ENCODE measurements at places on chromosomes 3 and 15.

DNA sequence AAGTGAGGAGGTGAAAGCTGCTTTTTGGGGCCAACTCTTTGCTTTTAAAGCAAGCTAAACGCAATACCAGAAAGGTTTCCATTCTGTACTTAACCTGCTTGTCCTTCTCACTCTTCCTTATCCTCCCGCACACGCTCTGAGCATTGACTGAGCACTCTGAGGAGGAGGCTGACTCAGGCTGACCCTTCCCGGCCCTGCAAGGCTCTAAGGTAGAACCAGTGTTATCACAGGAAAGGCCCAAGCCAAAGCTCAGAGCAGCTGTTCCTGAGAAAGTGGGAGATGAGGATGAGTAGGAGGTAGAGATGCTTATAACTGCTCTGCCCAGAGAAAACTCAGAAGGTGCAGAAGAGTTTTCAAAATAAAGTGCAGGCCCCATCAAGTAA, 2.3 kb downstream of the B3GNT5 start:
- no peak for DNase-seq

GRCh38 chr3:157107037-157107436, 52.9 kb downstream of the CCNL1 start:
- no peak for DNase-seq

DNA sequence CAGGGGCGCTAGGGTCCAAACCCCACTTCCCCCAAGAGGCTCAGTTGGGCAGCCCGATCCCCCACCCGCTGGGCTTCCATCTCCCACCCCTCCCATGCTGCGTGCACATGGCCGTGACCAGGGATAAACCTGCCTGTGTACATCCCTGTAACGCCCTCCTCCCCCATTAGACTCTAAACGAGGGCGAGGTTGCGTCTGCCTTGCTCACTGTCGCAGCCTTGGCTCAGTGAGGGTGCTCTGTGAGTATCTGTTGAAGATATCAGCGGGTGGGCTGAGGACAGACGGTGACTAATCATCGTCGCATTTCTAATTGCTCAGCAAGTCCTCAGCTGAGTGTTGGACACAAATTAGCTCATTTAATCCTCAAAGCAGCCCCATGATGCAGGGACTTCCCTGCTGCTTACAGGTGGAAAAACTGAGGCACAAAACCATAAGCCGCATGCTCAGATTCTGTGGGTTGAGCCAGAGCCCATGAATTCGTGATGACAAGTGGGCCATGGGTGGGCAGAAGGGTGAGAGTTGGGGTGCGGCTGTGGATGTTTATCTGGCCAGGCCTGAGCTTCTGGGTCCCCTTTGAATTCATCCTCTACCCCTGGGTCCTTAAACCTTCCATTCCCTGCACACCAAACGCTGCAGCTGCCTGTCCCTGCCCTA, 26.0 kb downstream of the FBLN2 start:
- no peak for DNase-seq

DNA sequence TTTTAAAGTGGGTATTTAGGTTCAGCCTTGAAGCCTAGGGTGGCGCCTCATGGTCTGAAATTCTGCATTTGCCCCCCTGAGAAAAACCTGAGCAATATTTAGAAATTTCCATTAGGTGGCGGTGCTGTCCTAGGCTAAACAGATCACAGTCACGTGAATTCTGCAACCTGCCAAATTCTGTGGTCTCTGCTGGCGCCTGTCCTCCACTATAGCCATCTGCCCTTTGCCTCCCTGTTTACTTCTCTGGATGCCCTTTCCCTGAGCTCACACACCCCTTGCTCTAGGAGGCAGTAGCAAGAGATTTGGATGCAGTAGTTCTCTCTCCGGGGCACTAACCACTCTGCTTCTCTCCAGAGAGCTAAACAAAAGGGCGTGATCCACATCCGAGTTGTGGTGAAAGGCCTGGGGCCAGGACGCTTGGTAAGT, 9.1 kb downstream of the MRPS11 start:
- no peak for DNase-seq

DNA sequence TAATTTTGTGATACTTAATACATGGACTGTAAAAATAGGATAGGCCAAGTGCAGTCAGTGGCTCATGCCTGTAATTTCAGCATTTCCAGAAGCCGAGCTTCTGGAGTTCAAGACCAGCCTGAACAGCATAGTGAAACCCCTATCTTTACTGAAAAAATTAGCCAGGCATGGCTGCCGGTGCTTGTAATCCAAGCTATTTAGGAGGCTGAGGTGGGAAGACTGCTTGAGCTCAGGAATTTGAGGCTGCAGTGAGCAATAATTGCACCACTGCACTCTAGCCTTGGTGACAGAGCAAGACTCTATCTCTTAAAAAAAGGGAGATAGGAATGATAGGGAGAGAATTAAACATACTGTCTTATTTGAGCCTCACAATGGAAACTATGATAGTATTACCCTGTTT, 51.0 kb downstream of the GMPS start:
- no peak for DNase-seq

GRCh38 chr3:112136046-112136445, 3.0 kb upstream of the GCSAM start:
- no peak for DNase-seq

- DNase-seq: no peak
These were observed 43.1 kb upstream of the WDR5B start for GRCh38 chr3:122458992-122459391.

- DNase-seq: no peak
These were observed 25.9 kb upstream of the SLC6A6 start for GRCh38 chr3:14376348-14377043.

DNA sequence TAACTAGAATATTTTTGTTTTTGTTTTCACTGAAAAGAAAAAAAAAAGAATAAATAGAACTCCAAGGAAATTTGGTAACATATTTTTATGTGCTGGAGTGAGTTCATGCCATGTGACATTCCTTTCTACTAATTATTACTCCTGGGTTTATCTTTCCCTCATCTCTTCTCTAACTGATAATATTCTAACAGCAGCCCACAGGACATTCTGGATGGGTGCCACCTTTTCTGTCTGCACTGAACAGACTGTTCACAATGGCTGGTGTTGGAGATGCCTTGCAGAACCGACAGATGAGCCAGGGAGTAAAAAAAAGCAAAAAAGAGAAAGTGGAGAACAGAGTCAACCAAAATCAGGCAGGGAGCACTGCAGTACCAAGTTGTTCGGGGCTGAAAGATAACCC, 151.3 kb downstream of the OR4M2 start:
- DNase-seq: no peak

- no peak for DNase-seq
These were observed 1.1 kb downstream of the CHCHD4 start for GRCh38 chr3:14123308-14124222.

- DNase-seq: no peak
These were observed 186.7 kb upstream of the SLC2A2 start for GRCh38 chr3:171213178-171213577.

DNA sequence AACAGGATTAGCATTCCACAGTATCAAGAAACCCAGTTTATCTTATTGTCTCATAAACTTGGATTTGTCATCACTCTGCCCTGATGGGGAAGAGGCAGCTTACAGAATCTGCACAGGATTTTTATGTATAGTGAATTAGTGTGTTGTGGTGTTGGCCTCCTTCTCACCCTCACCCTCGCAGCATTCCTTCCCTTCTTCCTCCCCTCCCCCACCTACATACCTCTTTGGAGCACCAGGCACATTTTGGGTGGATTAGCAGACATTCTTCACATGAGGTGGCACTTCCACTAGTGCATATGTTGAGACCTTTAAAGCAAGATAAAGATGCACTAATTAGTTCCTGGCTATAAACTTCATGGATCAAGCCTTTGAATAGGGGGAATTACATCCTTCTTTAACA, 13.9 kb downstream of the ITGB5 start:
- DNase-seq: no peak

All from NK-92 treated with Interleukin-12 subunit alpha and Interleukin-12 subunit beta, amount 100 ng/mL, for 24 hours (cell line).